ENCODE measurements at places on chromosomes 5 and 9. TPM values are rescaled to one million over a fixed set of nuclear protein-coding genes. Genes with fewer than 3 reads are reported as not detected.

The CNTNAP3 gene
- total RNA-seq, result 10.0 TPM

The AFAP1L1 gene
- 12.0 TPM for total RNA-seq

The FBP2 gene
- 0.06 TPM for total RNA-seq

The TLR4 gene
- 0.15 TPM for total RNA-seq

The DBH gene
- not detected for total RNA-seq

The TNFAIP8 gene
- 14.6 TPM for total RNA-seq

The CARD19 gene
- 62.1 TPM for total RNA-seq

Data from A549 treated with Hydrocortisone at 1 μM for 4 hours (cell line).